ENCODE measurements at places on chromosomes 3 and 15.

DNA sequence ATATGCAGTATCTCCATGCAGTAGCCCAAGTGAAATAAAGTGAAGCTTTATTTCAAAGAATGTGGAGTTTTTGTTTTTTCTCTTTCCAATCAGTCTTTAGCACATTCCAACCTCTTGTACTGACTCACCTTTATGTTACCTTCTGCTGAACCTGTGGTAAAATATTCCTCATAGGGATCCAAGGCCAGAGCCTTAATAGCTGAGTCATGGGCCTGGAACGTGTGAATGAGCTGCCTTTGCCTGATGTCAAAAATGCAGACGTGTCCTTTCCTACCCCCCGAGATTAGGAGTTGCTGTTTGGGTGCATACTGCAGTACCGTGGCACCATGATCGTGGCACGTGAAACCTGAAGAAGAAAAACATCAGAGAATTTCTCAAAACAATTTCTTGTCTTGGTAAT, 108.5 kb downstream of the GLDN start:
- no peak for DNase-seq

DNA sequence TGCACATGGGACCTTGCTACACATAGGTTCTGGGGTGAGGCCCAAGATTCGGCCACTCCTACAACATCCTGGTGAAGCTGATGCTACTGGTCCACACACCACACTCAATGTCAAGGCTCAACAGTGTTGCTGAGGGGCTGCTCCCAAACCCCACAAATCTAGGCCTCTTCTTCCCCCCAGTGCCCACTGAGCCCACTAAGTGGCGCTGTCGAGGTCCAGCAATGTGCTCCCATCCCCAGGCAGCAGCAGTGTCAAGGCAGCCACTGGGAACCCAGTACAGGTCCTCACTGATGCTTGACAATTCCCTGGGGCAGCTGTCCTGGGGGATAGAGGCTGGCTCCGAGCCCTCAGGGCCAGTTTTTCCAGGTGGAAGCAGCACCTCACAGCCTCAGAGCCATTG, 21.5 kb downstream of the SCN5A start:
- DNase-seq, result peak; percentile 15

- no peak for DNase-seq
These were observed 34.7 kb upstream of the CTDSPL start for GRCh38 chr3:37826933-37827332.

GRCh38 chr3:114855839-114856238, 291.2 kb downstream of the ZBTB20 start:
- DNase-seq, result no peak

GRCh38 chr3:21464746-21465145, 286.3 kb downstream of the ZNF385D start:
- DNase-seq, result no peak

DNA sequence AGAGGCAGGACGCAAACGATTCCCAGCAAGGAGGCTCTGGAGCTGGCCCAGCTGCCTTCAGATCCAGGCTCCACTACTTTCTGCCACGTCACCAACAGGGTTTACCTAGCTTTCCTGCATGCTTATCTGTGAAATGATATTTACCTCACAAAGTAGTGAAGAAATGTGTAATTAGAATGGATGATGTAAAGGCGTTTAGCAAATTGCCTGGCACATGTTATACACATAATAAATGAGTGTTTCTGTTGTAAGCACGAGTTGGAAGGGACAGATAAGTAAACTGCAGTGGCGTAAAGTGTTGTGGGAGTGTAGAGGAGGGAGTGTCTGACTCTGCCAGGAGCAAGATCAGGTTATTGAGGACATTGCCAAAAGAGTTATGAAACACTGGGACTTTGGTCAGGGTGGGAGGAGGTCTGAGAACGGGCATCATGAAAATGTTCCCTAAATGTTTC, 3.5 kb upstream of the CHAC1 start:
- DNase-seq, result no peak

Data from activated T-cell treated with anti-CD3 and anti-CD28 coated beads, Interleukin-2, amount 50 U/mL, for 72 hours (primary cell).